DMS79 treated with DMSO at 0.1 percent for 48 hours (cell line): ENCODE measurements at places on chromosomes 3 and 15.

DNA sequence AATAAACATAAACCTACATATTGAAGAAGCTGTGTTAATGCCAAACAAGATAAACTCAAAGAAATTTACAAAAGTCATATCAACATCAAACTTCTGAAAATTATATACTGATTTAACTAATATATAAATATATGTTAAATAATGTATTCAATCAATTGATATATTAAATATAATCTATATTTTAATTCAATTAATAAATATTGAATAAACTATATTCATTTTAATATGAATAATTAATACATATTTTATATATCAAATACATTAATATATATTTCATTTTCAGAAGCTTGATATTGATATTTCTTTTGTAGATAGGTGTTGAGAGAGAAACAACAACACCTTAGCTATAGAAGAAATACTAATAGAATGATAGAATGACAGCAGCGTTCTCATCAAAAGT, 768.1 kb downstream of the MECOM start:
- DNase-seq = no peak

GRCh38 chr3:43243590-43244587, 42.5 kb upstream of the SNRK start:
- DNase-seq = no peak

- no peak for DNase-seq
Measured at GRCh38 chr3:42778644-42779043, 5.6 kb upstream of the CCDC13 start.

DNA sequence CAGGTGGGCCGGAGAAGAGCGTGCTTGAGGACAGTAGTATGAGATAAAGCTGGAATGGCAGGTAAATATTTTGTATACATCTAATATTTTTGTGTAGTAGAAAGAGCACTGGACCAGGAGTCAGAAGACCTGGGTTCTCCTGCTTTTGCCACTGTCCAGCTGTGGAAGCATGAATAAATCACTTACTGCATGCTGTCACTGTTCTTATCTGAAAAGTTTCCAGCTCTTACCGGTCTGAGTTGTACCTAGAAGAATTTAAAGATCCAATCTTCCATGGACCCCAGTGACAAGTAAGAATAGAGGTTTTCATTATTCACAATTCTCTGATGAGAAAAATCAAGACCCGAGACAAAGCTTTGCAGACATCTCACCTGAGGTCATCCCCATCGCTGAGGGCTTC, 5.9 kb downstream of the XPC start:
- no peak for DNase-seq

GRCh38 chr15:67006083-67007065, 59.0 kb upstream of the SMAD3 start:
- DNase-seq = no peak

DNA sequence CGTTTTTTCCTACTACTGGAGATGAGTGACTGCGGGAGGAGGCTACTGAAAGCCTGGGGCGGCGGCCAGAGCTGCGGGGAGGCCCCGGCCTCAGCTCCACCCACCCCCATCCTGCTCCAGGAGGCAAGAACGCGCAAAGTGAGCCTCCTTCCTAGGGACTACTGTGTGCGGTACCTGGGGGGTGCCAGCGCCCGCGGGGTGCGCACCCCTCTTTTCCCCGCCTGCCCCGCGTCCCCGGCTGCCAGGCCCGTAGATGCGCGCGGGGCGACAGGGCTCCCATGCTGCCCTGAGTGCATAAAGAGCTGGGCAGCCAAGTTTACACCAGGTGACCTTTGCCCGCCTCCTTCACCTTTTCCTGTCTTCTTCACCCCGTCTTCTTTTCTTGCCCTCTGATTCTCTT, 2.5 kb upstream of the USF3 start:
- DNase-seq = peak; percentile 36

DNA sequence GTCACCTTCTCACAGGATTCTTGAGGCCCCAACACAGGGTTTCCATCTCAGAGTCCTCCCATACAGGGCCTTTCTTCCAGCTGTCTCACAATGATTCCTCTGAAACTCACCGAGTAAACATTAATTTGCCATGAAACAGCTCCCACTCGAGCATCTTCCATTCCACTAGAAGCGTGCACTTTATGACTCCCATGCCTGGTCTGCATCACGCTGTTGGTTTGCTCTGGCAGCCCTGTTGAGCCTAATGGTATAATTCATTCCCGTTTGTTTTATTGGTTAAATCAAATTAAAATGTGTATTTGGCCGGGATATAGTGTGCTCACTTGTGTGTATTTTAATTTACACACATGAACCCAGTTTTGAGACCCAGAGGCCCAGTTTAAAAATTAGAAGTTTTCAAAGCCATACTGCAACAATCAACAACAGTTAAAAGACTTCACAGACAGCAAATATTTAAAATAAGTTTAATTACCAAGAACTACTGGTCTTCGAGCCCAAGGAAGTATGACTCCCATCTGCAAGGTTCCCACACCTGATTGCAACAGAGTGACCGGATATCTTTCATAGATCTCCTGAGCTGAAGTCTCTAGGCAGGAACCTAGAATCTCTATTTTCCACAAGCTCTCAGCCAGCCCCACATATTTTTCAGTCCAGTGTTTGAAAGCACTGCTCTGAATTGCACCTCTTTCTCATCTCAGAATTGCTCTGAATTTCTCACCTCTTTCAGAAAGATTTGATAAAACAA, 42.3 kb upstream of the GYG1 start:
- DNase-seq = no peak

GRCh38 chr3:73045391-73045790, 16.1 kb upstream of the EBLN2 start:
- no peak for DNase-seq

DNA sequence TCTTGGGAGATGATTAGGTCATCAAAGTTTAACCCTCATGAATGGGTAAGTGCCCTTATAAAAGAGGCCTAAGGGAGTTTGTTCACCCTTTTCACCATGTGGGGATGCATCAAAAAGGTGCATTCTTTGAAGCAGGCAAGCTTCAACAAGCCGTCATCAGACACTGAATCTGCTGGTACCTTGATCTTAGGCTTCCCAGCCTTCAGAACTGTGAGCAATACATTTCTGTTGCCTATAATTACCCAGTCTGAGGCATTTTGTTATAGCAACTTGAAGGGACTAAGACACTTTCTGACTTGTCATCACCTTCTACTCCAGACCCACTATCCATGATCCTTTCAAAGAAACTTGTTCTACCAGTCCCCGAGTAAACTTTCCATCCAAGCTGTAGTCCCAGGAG, 44.6 kb upstream of the LRRC58 start:
- DNase-seq = no peak

GRCh38 chr3:184633237-184633579, 71.6 kb downstream of the EPHB3 start:
- no peak for DNase-seq

DNA sequence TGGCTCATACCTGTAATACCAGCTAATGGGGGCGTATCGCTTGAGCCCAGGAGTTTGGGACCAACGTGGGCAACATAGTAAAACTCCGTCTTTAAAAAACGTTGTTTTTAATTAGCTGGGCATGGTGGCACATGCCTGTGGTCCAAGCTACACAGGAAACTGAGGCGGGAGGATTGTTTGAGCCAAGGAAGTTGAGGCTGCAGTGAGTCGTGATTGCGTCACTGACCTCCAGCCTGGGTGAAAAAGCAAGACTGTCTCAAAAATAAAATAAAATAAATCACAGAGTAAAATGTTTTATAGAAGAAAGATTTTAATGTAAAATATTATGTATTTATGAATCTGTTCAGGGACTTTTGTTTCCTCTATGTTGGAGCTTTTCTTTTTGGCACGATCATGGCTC, 15.3 kb upstream of the STRIT1 start:
- no peak for DNase-seq

- DNase-seq = no peak
Measured at GRCh38 chr3:65685621-65686235, 353.0 kb downstream of the MAGI1 start.

DNA sequence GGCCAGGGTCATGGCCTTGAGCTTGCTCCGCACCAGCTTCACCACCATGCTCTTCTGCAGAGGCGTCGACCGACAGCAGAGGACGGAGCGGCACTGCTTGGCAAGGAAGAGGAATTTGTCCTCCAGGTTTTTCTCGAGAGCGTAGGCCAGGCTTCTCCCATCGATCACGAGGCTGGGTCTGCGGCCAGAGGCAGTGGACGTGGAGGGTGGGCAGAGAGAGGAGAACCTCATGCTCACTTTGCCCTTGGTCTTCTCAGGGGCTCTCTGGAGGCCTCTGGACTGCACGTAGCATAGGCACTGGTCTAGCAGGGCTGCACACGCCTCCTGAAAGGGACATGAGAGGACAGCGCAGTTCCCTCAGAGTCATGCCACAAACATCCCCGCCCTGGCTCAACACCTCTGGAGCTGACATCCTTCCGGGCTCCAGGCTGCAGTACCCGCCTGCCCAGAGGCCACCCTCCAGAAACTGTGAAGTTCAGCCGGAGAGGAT, 168.3 kb downstream of the ATP10A start:
- no peak for DNase-seq

- DNase-seq = no peak
Measured at GRCh38 chr15:88834211-88834812, 31.1 kb downstream of the ACAN start.

GRCh38 chr3:50415816-50416215, 56.5 kb upstream of the TMEM115 start:
- no peak for DNase-seq

DNA sequence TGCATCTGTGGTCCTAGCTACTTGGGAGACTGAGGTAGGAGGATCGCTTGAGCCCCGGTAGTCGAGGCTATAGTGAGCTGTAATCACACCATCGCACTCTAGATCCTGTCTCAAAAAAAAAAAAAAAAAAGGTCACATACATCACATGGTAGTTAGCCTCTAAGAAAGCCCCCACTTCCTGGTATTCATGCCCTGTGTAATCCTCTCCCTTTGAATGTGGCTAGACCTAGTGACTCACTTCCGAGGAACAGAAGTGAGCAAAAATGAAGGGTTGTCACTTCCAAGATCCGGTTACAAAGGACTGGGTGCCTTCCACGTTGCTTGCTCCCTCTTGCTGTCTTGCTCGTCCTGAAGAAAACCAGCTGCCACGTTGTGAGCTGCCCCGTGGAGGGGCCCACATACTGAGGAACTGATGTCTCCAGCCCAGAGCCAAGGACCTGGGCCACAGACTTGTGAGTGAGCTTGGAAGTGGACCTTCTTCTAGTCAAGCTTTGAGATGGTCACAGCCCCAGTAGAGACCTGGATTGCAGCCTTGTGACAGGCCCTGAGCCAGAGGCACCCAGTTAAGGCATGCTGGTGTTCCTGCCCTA, 12.6 kb upstream of the LCTL start:
- DNase-seq = no peak

DNA sequence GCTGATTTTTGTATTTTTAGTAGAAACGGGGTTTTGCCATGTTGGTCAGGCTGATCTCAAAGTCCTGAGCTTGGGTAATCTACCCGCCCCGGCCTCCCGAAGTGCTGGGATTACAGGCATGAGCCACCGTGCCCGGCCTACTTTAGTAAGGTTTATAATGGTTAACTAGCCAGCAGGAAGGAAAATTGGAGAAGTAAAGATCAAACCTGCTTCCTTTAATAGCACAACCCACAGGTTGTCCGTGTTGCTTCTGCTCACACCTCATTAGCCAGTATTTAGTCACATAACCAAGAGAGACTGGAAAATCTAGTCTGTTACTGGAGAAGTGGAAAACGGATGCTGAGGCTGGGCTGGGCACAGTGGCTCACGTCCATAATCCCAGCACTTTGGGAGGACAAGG, 51.9 kb upstream of the TBL1XR1 start:
- no peak for DNase-seq

DNA sequence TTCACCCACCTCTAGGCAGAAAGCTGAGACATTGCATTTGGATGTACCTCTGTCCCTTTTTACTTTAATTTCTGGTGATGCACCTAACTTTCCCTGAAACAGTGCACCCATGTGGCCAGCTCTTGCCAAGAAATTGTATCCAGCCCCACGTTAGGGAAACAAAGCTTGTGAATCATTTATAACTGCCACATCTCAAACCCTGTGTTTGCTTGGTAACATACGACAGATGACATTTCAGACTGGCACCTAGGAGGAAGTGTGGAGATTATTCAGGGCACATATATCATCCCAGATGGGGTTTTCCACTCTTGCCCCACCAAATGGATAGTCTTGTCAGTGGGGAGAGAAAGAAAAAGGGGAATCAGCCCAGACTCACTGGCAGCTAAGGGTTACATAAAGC, 2.1 kb downstream of the CYB561D2 start:
- DNase-seq = no peak

- peak; percentile 98 for DNase-seq
Measured at GRCh38 chr3:172877011-172877410, 126.5 kb downstream of the ECT2 start.

DNA sequence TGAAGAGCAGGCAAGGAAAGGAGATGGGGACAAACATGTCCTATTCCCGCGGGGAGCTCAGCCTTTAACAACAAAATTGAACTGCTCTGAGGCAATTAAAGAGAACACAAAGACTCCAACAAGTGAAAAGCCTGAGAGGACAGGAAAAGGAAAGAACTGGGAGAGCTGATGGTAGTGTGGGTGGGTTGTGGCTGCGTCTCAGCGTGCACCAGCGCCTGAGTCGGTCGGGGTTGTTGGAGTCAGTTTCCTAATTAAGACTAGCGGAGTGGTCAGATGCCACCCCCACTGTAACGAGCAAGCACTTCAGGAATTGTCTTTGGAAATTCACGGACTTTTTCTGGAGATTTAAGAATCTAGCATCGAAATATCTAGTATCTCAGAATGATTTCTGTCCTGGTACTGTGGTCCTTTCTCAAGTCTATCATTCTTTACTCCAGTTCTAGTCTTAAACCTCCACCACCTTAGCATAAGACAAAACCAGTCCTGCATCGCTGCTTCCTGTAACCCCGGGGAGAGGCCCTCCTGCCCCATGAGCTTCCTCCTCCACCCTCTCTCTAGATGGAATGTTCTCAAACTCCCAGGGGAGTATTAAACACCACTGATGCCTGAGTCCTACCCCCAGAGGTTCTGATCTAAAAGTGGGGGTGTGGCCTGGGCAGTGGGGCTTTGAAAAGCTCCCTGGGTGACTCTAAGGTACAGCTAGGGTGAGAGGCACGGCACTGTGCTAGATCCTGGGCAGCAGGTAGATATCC, 104.0 kb downstream of the CYP19A1 start:
- DNase-seq = no peak

DNA sequence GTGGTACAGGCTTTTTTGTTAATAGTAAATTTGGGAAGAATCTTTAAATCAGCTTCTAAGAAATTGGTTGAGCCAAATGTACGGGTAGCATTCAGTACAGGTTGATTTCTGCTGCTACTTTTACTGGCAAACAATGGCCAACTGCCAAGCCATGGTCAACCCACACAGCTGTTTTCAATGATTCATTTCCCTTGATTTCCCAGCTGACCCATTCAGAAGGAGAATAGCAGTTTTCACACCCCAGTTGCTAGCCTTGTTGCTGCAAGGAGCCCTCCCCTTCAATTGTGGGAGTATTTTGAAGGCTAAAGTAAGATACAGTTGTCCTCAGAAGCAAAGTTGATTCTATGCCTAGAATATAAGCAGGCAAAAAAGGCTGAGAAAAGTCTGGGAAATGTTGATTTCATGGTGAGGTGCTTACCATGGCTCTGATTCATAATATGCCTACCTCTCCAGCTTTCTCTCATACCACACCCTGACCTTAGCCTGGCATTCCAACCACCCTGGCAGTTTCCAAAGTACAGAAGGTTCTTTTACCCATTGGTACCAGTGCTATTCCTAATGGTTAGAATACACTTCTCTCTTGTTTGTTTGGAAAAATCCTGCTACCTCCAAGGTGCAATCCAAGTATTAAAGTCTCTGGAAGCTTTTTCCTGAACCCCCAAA, 320.3 kb upstream of the TGFBR2 start:
- peak; percentile 28 for DNase-seq
